ENCODE measurements at places on chromosomes 3 and 15.

DNA sequence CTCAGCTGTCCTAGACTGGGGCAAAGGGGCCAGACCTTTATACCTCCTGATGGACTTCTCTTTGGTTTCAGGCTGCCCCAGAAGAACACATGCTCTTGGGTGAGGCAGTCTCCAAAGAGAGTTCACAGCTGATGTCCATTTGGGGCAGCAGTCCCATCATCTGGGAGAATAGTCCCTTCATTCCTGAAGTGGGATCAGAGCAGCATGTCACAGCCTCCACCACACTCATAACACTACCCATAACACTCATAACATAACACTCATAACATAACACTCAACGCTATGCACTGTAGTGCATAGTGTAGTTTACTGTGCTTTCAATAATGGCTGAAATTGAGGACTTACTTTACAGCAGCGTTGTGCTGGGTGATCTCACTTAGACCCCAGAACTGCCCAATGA is 36.7 kb upstream of the PLCL2 start:
- no peak for DNase-seq

DNA sequence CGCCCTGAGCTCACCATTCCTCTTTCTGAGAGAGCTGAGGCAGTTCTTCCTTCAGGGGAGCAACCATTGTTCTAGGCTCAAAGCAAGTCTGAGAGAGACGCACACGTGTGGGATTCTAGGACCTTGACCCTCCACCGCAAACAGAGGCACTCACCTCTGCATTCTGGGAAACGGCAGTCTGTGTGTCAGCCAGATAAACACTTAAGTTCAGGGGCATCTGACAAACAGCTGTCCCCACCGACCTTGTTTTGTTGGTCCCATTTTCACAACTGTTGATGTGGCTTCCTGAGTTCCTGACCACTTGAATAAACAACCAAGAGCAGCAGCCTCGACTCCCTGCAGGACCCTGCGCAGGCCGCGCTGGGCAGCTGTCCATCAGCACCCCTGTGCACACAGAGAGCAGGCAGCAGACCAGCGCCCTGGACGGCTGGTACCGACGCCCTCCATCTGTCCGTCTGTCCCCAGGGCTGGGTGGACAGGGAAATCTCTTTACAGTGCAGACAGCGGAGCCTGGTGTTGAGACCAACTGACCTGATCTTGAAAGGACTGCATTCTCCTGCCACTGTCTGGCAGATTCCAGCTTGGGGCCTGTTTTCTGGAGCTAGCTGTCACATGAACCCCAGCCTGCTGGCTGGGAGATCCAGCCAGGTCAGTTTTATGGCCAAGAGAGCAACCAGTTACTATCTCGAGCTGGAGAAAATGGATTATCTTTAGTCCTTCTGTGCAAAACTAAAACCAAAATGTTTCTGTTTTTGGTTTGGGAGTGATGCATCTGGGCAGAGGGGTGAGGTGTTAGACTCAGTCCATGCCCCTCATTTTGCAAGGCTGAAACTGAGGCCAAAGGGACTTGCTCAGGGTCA is 64.2 kb downstream of the FAM43A start:
- DNase-seq, result no peak

DNA sequence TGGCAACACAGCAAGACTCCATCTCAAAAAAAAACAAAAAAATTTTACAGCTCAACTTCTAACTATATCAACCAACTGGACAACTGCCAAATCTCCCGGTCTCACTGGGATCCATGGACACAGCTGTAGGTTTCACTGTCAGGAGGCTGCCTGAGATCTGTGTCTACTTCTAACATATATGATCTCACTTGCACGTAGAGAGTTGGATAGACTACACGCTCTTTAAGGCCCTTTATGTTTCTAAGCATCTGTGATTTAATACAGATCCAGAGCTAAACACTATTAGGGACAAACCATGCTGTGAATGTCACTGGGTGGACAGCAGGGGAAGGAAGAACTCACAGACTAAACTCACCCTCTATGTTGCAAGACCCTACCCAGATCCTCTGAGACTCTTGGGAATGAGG is 13.0 kb upstream of the APOD start:
- no peak for DNase-seq

DNA sequence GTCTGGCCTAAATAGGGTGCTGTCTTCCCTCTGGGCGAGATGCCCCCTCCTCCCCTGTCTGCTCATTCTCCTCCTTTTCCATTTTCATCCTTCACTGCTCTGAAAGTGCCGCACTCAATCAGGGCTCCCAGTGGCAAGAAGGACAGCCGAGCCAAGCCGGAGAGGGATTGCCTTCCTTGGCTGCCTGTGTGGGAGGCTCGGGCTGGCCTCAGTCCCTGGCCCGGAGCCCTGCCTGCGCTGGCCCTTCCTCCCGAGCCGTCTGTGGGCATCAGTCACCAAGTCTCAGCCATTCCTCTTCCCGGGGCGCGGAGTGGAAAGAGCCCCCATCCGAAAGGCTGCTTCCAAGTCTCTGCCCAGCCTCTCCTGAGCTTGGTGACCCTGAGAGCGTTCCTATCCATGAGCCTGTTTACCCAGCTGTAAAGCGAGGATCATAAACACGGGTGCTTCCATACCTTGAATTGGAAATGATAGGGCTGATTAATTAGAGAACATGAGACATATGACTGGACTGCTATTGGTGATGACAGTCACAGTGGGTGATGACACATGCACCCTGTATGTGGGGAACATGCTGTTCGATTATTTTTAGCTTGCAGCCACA is 59.1 kb upstream of the TLE3 start:
- DNase-seq, result no peak

- no peak for DNase-seq
Observed at GRCh38 chr3:168582503-168582902, 486.8 kb upstream of the GOLIM4 start.

DNA sequence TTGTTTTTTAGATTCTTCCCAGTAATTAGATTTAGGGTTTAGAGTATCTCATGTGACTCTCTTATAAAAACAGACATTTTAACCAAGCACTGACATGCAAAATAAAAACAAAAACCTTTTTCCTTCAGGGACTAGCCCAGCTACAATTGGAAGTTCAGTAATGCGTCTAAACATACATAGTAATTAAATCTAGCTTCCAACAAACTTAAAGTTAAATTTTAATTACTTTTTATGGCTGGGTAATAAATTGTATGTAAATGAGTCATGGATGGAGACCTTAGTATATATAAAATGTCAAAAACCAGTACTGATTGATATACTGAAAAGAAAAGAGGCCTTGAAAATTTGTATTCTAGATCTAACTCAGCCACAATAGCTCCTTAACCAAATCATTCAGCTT is 43.6 kb upstream of the AP4E1 start:
- no peak for DNase-seq
